ENCODE measurements at places on chromosomes 3 and 15. TPM values are rescaled to one million over a fixed set of nuclear protein-coding genes. Genes with fewer than 3 reads are reported as not detected.

DNA sequence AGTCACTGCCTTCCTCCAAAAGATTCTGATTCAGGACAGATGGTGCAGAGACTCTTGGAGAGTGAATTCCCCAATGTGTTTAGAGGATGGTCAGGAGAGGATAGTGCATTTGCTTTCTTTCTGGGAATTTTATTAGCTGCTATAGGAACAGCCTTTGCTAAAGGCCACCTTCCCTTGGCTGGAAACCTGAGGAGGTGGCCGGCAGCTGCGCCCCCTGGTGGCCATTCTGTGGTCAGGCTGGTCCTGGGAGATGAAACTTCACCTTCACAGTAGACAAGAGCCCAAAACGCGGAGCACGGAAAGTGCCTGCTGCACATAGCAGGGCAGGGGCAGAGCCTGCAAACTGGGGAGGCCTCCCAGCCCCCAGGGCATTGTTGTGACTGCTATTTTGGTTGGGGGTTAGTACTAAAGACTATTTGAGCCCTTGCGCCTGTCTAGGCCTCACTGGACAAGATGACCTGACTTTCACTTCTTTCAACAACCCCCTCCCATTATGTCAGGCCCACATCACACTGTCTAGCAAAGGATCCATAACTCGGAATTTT lies 34.3 kb downstream of the SEC22C start:
- no peaks in the 10 kb centered on the region for H3K4me1 ChIP-seq
- no peaks in the 10 kb centered on the region for H3K27me3 ChIP-seq
- H3K36me3 ChIP-seq: peaks cover 14% of the 10 kb centered on the region
- no peak overlapping the region for H3K27ac ChIP-seq
- DNase-seq: peak; percentile 93

- H3K4me1 ChIP-seq: peaks cover 9% of the 10 kb centered on the region
- no peak overlapping the region for H3K4me3 ChIP-seq
- no peak overlapping the region for H3K27ac ChIP-seq
- DNase-seq: no peak
These were observed 96.9 kb upstream of the ATP2B2 start for GRCh38 chr3:10602271-10602670.

Gene SERPINI2
- total RNA-seq: not detected

Gene IL17RE
- 0.29 TPM for total RNA-seq

DNA sequence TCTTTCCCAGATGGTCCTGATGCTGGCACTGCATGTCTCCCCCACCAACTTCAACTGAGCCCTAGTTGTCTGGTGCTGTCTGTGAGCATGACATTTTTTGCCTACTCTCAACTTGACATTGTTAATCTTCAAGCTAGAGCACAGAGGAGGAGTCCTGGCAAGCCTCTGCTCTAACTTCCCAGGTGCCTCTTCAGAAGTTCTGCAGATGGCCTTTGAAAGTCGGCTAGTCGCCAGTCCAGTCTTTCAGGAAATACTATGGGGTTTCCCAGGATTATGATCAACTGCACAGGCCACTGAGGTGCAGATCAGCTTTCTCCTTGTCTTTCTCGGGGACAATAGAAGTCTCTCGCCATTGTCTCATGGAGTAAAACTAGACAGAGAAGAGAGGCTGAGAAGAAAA lies 86.7 kb downstream of the ST8SIA2 start:
- H3K4me1 ChIP-seq: no peaks in the 10 kb centered on the region
- H3K4me3 ChIP-seq: no peak overlapping the region
- no peaks in the 10 kb centered on the region for H3K27me3 ChIP-seq
- H3K36me3 ChIP-seq: no peaks in the 10 kb centered on the region
- DNase-seq: no peak

Gene ARPP21
- total RNA-seq: not detected

Gene SLC28A2
- total RNA-seq: not detected

GRCh38 chr3:176807938-176808337 lies 389.3 kb downstream of the TBL1XR1 start:
- H3K4me1 ChIP-seq: no peaks in the 10 kb centered on the region
- no peak overlapping the region for H3K27ac ChIP-seq
- no peak for DNase-seq

- H3K36me3 ChIP-seq: no peaks in the 10 kb centered on the region
- H3K4me3 ChIP-seq: no peak overlapping the region
- no peaks in the 10 kb centered on the region for H3K27me3 ChIP-seq
- H3K4me1 ChIP-seq: no peaks in the 10 kb centered on the region
These were observed 100.2 kb upstream of the FAM3D start for GRCh38 chr3:58766587-58767282.

Gene EFHB
- total RNA-seq: 0.29 TPM

Gene REC114
- not detected for total RNA-seq

DNA sequence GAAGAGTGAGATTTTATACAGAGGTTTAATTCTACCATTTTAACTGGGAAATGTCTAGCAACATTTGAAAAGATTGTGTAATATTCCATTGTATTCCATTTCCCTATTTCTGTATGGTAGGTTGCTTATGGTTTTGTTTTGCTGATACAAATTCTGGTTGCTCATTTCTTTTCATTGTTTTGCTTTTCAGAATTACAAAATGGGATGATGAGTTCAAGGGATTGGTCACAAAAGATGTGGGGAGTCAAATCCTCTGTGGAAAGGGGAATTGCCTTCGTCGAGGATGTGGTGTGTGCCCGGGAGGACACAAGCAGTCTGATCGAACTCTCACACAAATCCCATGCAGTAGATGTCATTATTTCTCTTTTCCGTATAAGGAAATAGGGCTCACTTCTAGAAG lies 18.3 kb downstream of the SLCO3A1 start:
- peaks cover 16% of the 10 kb centered on the region for H3K4me1 ChIP-seq
- DNase-seq: no peak
- H3K4me3 ChIP-seq: no peak overlapping the region
- no peaks in the 10 kb centered on the region for H3K36me3 ChIP-seq
- no peaks in the 10 kb centered on the region for H3K27me3 ChIP-seq
- H3K27ac ChIP-seq: no peak overlapping the region

Gene ZIC1
- 2.1 TPM for total RNA-seq

Gene LRRC2
- total RNA-seq: 4.7 TPM

DNA sequence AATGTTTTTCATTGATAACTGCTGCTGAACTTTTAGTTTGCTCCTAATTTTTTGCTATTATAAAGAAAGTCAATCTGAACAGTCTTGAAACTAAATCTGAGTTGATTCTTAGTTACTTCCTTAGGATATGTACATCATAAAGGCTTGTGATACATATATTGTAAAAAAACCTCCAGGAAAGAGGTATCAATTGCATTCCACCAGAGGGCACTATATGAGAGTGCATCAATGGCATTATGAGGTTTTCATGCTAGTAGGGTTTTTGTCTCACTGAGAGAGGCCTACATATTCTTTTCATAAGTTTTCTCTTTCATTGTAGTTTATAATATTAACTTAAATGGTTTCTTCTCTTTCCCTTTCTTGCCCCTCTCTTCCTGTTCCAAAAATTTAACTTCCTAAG lies 46.9 kb downstream of the PIK3R4 start:
- peak; percentile 89 for DNase-seq
- H3K27me3 ChIP-seq: no peaks in the 10 kb centered on the region
- H3K4me1 ChIP-seq: peaks cover 3% of the 10 kb centered on the region
- no peak overlapping the region for H3K4me3 ChIP-seq
- H3K27ac ChIP-seq: no peak overlapping the region

Gene IMPG2
- 0.36 TPM for total RNA-seq

GRCh38 chr15:82128401-82129148 lies 82.8 kb upstream of the MEX3B start:
- peaks cover 48% of the 10 kb centered on the region for H3K4me1 ChIP-seq
- peak overlapping the region; percentile 95 for H3K27ac ChIP-seq
- H3K36me3 ChIP-seq: no peaks in the 10 kb centered on the region
- H3K4me3 ChIP-seq: no peak overlapping the region

DNA sequence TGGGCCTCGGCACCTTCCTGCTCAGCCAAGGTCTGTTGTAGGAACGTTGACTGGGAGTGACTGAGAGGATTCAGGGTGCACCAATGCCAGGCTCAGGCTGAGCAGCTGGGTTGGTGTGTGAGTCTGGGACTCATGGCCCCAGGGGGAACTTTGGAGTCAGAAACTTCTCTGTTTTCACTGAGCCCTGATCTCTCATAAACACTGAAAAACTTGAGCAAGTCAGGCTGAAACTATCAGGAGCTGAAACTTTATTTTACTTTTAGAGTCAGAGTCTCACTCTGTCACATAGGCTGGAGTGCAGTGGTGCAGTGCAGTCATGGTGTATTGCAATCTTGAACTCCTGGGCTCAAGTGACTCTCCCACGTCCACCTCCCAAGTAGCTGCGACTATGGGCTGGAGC lies 3.0 kb downstream of the TRAK1 start:
- no peak overlapping the region for H3K27ac ChIP-seq
- peaks cover 41% of the 10 kb centered on the region for H3K4me1 ChIP-seq
- H3K4me3 ChIP-seq: no peak overlapping the region
- peak; percentile 76 for DNase-seq

GRCh38 chr3:196197524-196197923 lies 13.7 kb downstream of the ZDHHC19 start:
- no peaks in the 10 kb centered on the region for H3K4me1 ChIP-seq
- no peak overlapping the region for H3K27ac ChIP-seq

DNA sequence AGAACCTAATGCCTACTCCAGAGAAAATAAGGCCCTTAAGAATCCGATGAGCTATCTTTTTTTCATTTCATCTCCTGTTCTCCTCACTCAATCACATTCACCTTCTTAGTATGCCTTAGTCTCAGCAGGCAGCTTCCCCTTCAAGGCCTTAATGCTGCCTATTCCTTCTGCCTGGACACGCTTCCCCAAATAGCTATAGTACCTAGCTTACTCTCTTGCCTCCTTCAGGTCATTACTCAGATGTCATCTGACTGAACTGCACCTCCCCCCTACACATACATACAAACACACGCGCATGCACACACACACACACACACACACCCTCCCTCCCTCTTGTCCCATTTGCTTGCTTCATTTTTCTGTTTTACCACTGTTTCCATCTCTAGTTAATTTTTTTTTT lies 191.5 kb upstream of the MLF1 start:
- H3K36me3 ChIP-seq: no peaks in the 10 kb centered on the region
- no peak overlapping the region for H3K4me3 ChIP-seq
- no peak for DNase-seq
- H3K27ac ChIP-seq: no peak overlapping the region
- no peaks in the 10 kb centered on the region for H3K27me3 ChIP-seq

Gene CPLX3
- total RNA-seq: not detected

Gene SPINT1
- total RNA-seq: 0.72 TPM

Gene TMA7
- 128 TPM for total RNA-seq

DNA sequence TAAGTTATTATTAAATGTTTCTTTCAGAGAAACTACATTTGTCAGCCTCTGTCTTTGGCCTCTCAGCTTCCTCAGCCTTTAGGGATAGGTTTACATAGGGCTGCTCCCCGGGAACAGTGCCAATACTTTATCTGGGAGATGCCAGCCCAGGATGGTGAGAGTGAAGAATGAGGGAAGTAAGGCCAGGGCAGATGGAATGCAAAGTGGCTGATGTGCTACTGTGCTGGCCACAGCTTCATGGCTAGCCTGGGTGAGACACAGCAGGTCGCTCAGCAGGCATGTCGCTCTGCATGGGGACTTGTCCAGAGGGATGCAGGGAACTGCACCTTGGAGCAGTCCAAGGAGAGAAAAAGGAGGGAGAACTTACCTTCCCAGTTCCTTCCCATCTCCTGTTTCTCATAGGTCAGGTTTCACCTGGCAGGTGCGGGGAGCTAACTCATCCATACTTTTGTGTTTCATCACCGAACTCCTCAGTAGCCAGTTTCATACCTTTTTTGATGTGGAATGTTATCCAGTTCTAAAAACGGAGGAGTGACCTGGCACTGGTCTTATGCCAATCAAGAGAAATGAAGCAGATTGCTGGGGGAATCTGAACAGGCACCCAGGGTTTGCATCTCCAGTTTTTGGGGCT lies 30.9 kb upstream of the C15orf39 start:
- H3K4me1 ChIP-seq: peaks cover 24% of the 10 kb centered on the region
- no peaks in the 10 kb centered on the region for H3K27me3 ChIP-seq
- DNase-seq: no peak
- no peak overlapping the region for H3K4me3 ChIP-seq
- H3K36me3 ChIP-seq: no peaks in the 10 kb centered on the region
- H3K27ac ChIP-seq: peak overlapping the region; percentile 47

- H3K27me3 ChIP-seq: no peaks in the 10 kb centered on the region
- H3K4me3 ChIP-seq: no peak overlapping the region
- H3K4me1 ChIP-seq: no peaks in the 10 kb centered on the region
- no peak overlapping the region for H3K27ac ChIP-seq
- no peaks in the 10 kb centered on the region for H3K36me3 ChIP-seq
These were observed 237.5 kb downstream of the ADAMTS17 start for GRCh38 chr15:100104245-100104644.

Gene CYP1A2
- not detected for total RNA-seq

GRCh38 chr3:187926620-187927019 lies 181.4 kb upstream of the BCL6 start:
- no peak overlapping the region for H3K27ac ChIP-seq
- H3K27me3 ChIP-seq: no peaks in the 10 kb centered on the region
- H3K4me1 ChIP-seq: peaks cover 13% of the 10 kb centered on the region
- H3K36me3 ChIP-seq: no peaks in the 10 kb centered on the region
- no peak for DNase-seq

DNA sequence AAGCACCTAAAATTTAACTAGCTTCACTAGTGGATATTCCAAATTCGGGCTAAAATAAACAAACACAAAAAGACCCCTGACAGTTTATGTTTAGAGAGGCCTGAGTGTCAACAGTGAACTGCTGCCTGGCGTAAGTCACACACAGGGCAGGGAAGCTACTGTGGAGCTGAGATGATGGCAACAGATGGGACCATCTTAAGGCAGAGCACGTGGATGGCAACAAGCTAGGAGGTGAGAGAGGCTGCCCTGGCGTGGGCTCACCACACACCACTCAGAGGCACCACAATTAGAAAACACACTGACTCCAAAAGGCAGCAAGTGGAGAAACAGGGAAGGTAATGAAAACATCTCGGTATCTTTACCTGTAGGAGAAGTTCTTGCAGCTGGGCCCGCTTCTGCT lies 93.3 kb downstream of the ATP1B3 start:
- no peaks in the 10 kb centered on the region for H3K4me1 ChIP-seq
- no peak overlapping the region for H3K4me3 ChIP-seq
- H3K27me3 ChIP-seq: no peaks in the 10 kb centered on the region
- no peaks in the 10 kb centered on the region for H3K36me3 ChIP-seq

Gene GNB4
- 79.3 TPM for total RNA-seq

Gene NR1I2
- total RNA-seq: not detected

- H3K4me3 ChIP-seq: no peak overlapping the region
- DNase-seq: no peak
- no peak overlapping the region for H3K27ac ChIP-seq
- H3K36me3 ChIP-seq: no peaks in the 10 kb centered on the region
- peaks cover 5% of the 10 kb centered on the region for H3K4me1 ChIP-seq
These were observed 262.5 kb downstream of the SCAPER start for GRCh38 chr15:76642671-76643070.

Gene CDHR4
- total RNA-seq: not detected

Gene GRK7
- not detected for total RNA-seq

GRCh38 chr15:87871731-87872320 lies 384.7 kb downstream of the NTRK3 start:
- H3K4me3 ChIP-seq: peak overlapping the region; percentile 31
- H3K27ac ChIP-seq: peak overlapping the region; percentile 79
- DNase-seq: no peak
- no peaks in the 10 kb centered on the region for H3K36me3 ChIP-seq

DNA sequence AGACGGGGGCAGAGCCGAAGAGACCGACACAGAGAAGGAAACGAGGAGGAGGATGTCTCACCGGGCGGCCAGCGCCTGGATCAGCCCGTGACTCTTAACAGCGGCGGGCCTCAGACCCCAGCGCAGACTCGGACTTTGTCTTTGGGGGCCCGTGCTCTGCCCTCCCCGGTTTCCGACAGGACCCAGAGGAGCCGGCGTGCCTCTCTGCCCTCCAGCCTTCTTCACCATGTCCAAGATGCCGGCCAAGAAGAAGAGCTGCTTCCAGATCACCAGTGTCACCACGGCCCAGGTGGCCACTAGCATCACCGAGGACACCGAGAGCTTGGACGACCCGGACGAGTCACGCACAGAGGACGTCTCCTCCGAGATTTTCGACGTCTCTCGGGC lies 1.0 kb downstream of the TSC22D2 start:
- H3K4me3 ChIP-seq: peak overlapping the region; percentile 98
- no peak for DNase-seq
- no peaks in the 10 kb centered on the region for H3K27me3 ChIP-seq

Gene FETUB
- not detected for total RNA-seq

All from osteoblast (primary cell).